Astrocyte (in vitro differentiated cells and primary cell): ENCODE measurements at places on chromosomes 2 and 18.

DNA sequence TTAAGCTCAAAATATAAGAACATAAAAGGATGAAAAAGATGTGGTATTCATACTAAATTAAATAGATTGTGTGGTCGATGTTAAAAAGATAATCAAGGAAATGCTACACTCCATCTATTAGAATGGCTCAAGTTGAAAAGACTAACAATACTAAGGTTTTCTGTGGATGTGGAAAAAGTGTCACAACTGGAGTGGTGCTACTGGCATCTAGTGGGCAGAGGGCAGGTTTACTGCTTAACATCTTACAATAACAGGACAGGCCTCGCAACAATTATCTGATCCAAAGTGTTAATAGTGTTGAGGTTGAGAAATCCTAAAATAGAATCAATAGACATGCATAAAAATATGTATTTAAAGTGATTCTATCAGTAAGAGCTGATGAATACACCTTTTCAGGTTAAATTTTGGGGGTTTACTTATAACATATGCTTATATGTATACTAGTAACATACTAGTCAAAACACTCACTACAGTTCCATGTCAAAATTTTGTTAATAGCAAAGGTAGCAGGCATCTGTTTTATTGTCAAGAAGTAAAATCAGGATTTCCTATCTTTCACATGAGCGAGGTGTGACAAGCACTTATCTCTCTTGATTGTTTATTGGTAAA, 91.5 kb upstream of the TMEFF2 start:
- DNase-seq, result peak; percentile 36

- no peak for DNase-seq
These were observed 25.8 kb downstream of the XDH start for GRCh38 chr2:31388736-31389135.

- no peak for DNase-seq
These were observed 5.9 kb downstream of the OBSL1 start for GRCh38 chr2:219565130-219566080.

DNA sequence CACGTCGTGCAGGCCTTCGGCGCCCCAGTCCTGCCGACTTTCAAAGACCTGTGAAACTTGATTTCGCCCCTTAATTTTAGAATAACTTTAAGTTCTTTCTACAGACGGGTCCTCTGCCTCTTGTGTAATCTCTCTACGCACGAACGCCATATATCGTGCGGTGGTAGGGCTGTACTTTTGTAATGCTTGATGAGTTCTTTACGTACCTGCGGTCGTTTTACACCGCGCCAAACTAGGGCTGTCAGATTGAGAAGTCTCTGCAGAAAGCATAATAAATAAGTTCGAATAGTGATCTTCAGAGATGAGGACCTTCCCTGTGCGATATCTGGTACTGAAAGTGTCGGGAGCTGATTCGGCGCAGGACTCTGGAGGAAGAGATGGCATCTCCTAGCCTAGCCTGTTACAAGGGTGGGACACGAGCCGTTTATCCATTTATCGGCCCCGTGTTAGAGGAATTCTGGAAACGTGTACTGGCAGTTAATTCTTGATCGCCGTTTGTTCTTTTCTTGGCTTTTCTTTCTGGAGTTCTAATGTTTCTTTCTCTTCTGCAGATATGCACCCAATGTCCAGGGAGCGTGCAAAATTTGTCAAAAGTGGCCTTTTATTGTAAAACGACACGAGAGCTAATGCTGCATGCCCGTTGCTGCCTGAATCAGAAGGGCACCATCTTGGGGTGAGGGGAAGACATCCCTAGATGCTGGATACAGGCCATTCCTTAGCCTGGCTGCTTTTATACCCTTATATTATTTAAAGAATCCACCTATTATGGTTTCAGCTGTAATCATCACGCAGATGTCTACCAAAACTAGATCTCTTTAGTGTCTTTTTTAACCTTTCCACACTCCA, 781 bp upstream of the SLC5A6 start:
- peak; percentile 70 for DNase-seq

DNA sequence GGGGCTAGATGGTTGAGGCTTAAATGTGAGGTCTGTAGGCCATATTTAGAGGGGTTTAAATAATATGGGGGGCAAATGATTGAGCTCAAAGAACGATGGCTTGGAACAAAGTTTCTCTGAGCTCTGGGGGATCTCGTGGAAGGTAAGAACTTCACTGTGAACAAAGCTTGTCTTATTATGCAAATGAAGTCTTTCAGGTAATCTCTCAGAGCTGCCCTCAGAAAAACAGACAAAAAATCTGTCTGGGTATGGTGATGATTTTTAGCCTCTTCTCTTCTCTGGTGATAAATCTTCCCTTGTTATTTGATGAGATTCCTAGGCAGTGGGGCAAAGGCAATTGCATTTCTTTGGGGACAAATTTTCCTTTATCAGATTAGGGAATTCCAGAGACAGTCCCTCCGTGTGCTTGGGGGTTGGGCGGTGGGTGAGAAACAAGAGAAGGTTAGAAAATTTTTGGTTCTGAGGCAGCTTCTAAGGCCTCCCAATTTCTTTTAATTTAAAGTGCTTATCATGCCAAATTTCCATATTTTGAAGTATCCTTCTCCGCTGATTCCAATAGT, 760.4 kb downstream of the TSN start:
- DNase-seq, result no peak

DNA sequence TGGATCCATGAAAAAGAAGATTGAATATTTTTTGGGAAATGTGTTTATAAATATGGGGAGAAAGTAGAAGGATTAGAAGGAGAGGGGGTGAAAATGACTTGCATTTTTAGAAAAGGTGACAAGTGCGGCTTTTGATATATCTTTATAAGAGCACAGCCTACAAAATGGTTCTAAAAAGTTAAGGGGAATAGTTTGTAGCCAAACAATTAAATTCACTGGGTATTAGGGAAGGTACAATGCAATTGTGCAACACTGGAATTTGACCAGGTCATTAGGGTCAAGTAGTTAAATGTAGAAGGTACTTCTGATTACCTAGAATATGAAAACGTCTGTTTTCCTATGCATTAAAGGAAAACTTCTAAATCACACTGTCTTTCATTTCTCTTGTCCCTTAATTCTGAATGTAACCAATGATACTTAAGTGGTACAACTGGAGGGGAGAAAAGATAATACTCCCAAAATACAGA, 44.5 kb upstream of the SERTAD2 start:
- DNase-seq, result no peak

DNA sequence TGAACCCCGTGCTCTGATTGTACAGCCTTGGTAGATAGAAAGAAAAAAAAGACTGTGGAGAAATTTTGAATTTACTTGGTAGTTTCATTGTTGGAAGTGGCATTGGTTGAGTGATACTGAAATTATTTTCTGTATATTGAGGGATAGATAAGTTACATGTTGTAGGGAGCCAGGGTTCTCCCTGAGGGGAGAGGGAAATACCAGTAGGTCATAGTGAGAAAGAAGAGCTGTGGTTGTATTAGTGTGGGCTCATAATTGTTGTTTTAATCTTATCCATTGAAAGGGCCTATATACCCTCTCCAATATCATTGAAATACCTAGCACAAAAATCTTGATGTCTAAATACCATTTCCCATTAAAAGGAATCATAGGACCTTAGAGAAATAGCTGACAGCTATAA, 16.9 kb upstream of the RAB31 start:
- no peak for DNase-seq

GRCh38 chr18:39341129-39341528, 1775.5 kb upstream of the CELF4 start:
- DNase-seq, result no peak

DNA sequence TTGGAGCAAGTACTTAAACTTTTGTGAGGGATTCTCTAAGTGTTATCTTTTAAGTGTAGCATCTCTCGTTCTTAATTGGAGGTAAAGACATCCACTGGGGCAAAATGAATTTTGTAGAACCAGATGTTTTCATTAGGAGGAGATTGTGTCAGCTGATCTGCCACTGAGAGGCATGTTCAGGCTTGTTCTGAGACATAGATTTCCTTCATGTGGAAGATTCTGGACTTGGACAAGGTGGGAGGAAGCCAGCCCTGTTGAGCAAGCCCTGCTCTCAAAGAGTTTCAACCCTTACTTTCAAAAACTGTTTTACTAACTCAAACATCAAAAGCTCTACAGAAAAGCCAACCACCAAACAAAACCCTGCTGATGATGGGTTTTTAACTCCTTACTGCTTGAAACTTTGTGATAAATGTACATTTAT, 6.5 kb downstream of the MAP4K4 start:
- peak; percentile 74 for DNase-seq

DNA sequence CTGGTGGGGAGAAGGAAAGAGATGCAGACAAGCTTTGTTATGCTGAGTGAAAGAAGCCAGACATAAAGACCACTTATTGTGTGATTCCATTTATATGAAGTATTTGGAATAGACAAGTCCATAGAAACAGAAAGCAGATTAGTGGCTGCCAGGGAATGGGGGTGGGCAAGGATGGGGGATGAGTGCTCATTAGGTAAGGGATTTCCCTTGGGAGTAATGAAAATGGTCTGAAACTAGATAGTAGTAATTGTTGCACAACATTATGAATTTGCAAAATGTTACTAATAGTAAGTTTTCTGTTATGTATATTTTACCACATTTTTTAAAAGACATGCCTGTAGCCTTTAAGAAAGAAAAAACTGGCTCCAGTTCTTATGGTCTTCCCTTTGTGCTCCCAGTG, 154.9 kb downstream of the LNPK start:
- no peak for DNase-seq

GRCh38 chr2:55099878-55100820, 49.9 kb upstream of the RTN4 start:
- peak; percentile 74 for DNase-seq
